ENCODE measurements at places on chromosomes 16 and 17. TPM values are rescaled to one million over a fixed set of nuclear protein-coding genes. Genes with fewer than 3 reads are reported as not detected.

DNA sequence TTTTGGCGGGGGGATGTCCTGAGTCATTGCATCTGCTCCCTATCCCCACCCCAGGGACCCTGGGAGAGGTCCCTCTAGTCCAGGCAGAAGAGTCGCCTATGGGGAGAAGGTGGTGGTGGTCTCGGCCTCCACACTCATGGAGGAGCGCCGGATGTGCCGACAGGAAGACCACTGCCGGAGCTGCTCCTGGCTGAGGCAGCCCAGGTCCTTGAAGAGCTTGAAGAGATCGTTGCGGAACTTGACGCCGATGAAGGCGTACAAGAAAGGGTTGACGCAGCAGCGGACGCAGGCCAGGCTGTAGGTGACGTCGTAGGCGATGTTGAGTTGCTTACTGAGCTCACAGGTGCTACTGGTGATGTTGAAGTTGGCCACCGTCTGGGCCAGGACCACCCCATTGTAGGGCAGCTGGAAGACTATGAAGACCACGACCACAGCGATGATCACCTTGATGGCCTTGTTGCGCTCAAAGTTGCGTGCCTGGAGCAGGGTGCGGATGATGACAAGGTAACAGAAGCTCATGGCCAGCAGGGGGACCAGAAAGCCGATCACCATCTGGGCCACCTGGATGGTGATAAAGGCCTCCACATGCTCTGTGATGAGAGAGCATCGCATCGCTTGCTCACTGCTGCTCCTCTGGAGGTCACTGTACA is 10.5 kb downstream of the CCR7 start:
- DNase-seq = no peak

DNA sequence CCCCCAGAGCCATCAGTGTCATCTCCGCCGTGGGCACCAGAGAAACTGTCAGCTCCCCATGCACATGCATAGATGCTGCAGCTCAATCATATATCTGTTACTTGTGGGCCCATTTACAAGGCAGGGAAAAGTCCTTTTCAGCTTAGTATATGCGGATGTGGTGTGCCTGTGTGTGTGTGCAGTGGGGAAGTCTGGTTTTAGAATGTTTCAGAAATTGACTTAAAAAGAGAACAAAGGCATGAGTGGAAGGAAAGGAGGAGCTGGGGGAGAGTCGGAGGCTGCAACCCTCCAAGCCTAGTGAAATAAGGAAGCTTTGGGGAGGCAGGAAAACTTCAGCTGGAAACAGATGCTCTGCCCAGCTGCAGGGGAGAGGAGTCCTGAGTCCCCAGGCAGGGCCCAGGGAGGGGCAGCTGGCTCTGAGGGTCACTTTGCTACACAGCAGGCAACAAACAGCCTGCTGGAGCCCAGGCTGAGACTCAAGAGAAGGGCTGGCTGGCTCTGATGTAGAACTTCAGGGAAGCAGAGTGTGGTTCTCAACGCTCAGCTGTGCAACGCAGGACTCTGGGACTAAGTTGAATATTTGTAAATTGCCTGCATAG is 11.1 kb upstream of the CD300LD start:
- DNase-seq = no peak

DNA sequence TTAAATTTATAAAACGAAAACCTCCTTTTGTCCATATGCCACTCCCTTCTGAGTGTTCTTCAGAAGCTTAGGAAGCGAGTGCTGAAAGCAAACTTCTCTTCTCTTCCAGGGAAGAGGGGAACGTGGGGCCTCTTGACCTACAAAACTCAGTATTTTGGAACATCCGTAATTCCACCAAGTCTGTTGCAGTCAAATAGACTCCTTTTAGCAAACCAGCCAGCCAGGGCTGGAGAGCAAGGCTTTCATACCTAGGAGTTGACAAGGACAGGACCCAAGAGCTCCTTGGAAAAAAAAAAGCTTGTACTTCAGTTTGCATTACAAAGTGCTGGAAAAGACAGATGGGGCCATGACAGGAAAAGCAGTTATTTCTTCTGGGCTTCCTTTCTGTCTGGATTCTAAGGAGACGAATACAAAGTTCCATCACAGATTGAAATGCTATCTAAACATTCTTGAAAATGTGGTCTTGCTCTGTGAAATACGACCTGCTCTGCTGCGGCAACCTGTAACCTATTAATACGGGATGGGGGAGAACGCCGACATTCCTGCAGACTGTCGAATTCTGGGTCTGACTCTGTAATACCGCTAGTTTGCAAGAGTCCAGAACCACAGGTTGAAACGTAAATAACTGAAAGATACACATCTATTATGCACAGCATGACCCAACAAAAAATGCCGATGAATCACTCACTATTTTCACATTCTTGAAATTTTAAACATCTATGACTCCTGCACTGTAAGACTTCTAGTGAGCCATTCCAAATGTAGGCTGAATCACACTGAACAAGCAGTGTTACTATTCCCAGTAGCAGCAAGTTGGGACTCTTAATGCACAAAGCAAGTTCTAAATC is 20.6 kb downstream of the VPS53 start:
- no peak for DNase-seq

- DNase-seq = peak; percentile 71
Observed at GRCh38 chr17:57895382-57896060, 45.7 kb upstream of the MRPS23 start.

DNA sequence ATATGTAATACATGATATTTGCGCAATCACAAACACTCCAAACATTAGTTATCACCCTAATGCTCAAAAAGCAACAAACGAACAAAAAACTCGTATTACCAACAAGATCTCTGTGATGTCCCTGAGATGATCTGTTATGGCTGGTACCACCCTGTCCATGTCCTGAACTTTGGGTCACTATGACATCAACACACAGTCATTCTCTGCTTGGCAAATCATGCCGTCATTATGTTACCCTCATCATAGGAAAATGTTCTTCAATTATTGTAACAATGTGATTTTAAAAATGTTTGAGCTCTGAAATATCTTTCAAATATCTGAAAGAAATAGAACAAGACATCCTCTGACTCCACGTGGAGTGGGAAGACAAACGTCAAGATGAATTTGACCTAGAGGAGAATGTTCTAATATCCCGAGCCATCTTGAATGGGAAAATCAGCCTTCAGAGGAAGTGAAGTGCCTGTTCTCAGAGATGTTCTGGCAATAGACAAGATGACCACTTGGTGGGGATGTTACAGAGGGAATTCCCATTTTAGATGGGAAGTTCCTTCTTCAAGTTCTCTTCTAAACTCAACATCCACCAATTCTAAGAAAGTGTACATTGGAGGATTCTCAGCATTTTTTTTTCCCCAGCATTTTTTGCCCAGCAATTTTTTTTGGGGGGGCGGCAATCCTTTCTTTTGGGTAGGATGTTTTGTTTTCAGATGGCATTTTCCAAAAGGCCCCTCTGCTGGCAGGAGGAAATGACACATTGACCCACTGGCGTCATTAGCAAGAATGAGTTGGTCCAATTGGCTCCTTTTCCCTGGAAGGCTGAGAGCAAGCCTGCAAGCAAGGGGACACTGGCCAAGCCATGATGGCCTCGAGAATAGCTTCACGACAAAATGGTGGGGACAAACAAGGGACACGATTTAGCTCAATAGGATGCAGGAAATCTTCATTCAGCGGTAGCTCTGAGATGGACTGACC is 3.7 kb upstream of the HSD17B2 start:
- no peak for DNase-seq

Gene SLC5A10
- not detected for total RNA-seq

Gene NXN
- total RNA-seq = 55.6 TPM

Gene KRT28
- not detected for total RNA-seq

Gene SLC5A11
- 0.20 TPM for total RNA-seq

Gene TMEM92
- total RNA-seq = not detected

Gene KRT40
- total RNA-seq = not detected
